ENCODE measurements at places on chromosomes 7 and 10. TPM values are rescaled to one million over a fixed set of nuclear protein-coding genes. Genes with fewer than 3 reads are reported as not detected.

The TMEM229A gene
- total RNA-seq = not detected

The GPR85 gene
- total RNA-seq = 0.29 TPM

The CTAGE8 gene
- total RNA-seq = 0.48 TPM

The GATA3 gene
- 36.4 TPM for total RNA-seq

The SPDYE16 gene
- total RNA-seq = 0.73 TPM

The SERPINE1 gene
- 7.4 TPM for total RNA-seq

The TMEM270 gene
- total RNA-seq = not detected

The RSU1 gene
- total RNA-seq = 63.6 TPM

The OR2A42 gene
- 0.15 TPM for total RNA-seq

The UBTD1 gene
- 9.9 TPM for total RNA-seq

The AMZ1 gene
- total RNA-seq = 0.16 TPM

The ADAP1 gene
- total RNA-seq = 7.5 TPM

The SLC13A1 gene
- not detected for total RNA-seq

The MPLKIP gene
- 50.1 TPM for total RNA-seq

DNA sequence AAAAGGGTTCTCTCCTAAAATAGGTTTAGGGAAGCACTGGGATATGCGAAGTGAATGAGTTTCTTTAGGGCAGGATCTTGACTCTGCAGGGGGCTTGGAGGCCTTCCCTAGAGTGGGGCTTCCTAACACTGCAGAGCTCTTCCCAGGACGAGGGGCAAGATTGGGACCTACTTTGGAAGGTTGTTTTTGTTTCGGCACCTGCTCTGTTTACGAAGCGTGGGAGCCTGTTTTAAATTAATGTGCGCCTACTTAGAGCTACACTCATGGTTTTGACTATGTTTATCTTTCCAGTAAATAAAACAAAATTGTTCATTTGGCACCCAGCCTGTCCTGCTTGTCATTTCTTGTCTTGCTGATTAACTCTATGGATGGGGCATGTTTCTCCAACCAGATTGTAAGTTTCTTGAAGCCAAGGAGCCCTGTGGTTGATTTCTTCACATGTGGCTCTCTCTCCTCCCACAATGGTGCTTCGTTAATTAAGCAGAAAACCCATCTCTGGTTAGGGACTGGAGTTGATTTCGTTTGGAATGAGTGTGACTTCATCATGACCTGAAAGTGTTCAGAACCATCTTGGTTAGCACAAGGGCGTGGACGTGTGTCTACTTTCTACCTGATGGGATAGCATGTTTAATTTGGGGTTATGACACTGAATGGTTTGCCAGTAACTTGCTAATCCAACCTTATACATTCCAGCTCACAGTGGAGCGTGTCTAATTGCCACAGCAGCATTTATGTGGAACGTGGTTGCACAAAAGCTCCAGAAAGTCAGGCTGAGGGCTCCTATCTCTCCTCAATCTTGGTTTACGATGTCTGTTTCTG, 98.1 kb downstream of the TCF7L2 start:
- no peak overlapping the region for H3K4me3 ChIP-seq
- no peak for DNase-seq
- peak overlapping the region; percentile 82 for H3K27ac ChIP-seq
- H3K4me1 ChIP-seq = peaks cover 3% of the 10 kb centered on the region

GRCh38 chr10:23325132-23325531, 19.5 kb downstream of the C10orf67 start:
- no peak overlapping the region for H3K4me3 ChIP-seq
- H3K27me3 ChIP-seq = no peaks in the 10 kb centered on the region
- no peaks in the 10 kb centered on the region for H3K4me1 ChIP-seq
- H3K36me3 ChIP-seq = no peaks in the 10 kb centered on the region
- no peak for DNase-seq
- no peak overlapping the region for H3K27ac ChIP-seq

GRCh38 chr7:2757904-2758672, 70.1 kb downstream of the AMZ1 start:
- no peak overlapping the region for H3K4me3 ChIP-seq
- no peaks in the 10 kb centered on the region for H3K36me3 ChIP-seq
- H3K27ac ChIP-seq = peak overlapping the region; percentile 87
- no peaks in the 10 kb centered on the region for H3K27me3 ChIP-seq
- H3K4me1 ChIP-seq = peaks cover 16% of the 10 kb centered on the region

- H3K36me3 ChIP-seq = no peaks in the 10 kb centered on the region
- H3K4me1 ChIP-seq = peaks cover 8% of the 10 kb centered on the region
- no peak for DNase-seq
- no peak overlapping the region for H3K4me3 ChIP-seq
- H3K27ac ChIP-seq = no peak overlapping the region
- no peaks in the 10 kb centered on the region for H3K27me3 ChIP-seq
These were observed 21.9 kb upstream of the ECHDC3 start for GRCh38 chr10:11720260-11720741.

GRCh38 chr10:47299611-47300428, at the start of gene GDF10:
Gene GDF10, plus strand, starts transcription at chr10:47300197. Its CDS starts 455 bp downstream, at chr10:47300652.
- DNase-seq = no peak
- peak within 1 kb of the TSS; percentile 23 for H3K27ac ChIP-seq
- peaks cover 31% of the 10 kb centered on the region for H3K27me3 ChIP-seq
- peak within 1 kb of the TSS; percentile 55 for H3K4me3 ChIP-seq
- no peaks in the 10 kb centered on the region for H3K4me1 ChIP-seq
- H3K36me3 ChIP-seq = no peaks in the 10 kb centered on the region

- H3K4me3 ChIP-seq = no peak overlapping the region
- H3K4me1 ChIP-seq = no peaks in the 10 kb centered on the region
- H3K36me3 ChIP-seq = no peaks in the 10 kb centered on the region
- no peak for DNase-seq
- H3K27ac ChIP-seq = no peak overlapping the region
These were observed 256.9 kb downstream of the MDFIC start for GRCh38 chr7:115178835-115179234.

DNA sequence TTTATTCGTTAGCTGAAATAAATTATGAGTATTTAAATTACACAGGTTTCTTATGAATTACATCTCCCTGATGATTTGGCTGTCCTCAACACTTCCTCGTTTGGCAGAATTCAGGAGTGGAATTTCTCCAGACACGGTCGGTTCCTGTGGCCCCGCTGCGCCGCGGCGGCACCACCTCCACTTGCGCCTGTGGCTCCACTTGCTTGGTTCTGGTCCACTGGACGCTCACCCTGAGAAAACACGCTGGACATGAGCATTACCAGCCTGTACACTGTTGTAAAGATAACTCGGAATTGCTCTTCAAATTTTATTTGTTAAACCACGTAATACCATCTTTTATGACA, 85.3 kb downstream of the ZNF33B start:
- peak overlapping the region; percentile 61 for H3K4me3 ChIP-seq
- H3K36me3 ChIP-seq = no peaks in the 10 kb centered on the region
- peak overlapping the region; percentile 87 for H3K27ac ChIP-seq
- DNase-seq = no peak
- H3K27me3 ChIP-seq = no peaks in the 10 kb centered on the region
- H3K4me1 ChIP-seq = no peaks in the 10 kb centered on the region

GRCh38 chr7:75813084-75813483, 522 bp downstream of the CCL24 start:
- no peak for DNase-seq
- H3K36me3 ChIP-seq = no peaks in the 10 kb centered on the region
- no peak overlapping the region for H3K4me3 ChIP-seq
- H3K4me1 ChIP-seq = no peaks in the 10 kb centered on the region
- no peaks in the 10 kb centered on the region for H3K27me3 ChIP-seq

DNA sequence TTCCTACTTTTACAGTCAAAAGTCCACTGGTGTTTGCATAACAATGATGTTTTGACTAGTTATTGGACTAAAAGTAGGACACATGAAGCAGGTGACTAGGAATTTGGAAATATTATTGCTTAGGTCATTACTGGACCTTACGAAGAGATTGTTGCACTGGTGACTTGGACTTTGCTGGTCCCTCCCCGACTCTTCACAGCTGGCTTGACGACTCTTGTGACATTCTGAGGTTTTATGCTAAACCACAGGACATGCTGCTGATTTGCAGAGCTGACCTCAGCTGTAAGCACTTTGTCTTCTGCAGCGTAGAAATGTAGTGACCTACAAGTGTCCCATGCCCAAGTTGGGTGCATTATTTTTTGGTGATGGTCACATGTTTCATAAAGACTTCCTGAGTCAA, 21.9 kb downstream of the PCBD1 start:
- peak overlapping the region; percentile 59 for H3K27ac ChIP-seq
- no peak overlapping the region for H3K4me3 ChIP-seq
- no peaks in the 10 kb centered on the region for H3K4me1 ChIP-seq
- no peaks in the 10 kb centered on the region for H3K36me3 ChIP-seq

DNA sequence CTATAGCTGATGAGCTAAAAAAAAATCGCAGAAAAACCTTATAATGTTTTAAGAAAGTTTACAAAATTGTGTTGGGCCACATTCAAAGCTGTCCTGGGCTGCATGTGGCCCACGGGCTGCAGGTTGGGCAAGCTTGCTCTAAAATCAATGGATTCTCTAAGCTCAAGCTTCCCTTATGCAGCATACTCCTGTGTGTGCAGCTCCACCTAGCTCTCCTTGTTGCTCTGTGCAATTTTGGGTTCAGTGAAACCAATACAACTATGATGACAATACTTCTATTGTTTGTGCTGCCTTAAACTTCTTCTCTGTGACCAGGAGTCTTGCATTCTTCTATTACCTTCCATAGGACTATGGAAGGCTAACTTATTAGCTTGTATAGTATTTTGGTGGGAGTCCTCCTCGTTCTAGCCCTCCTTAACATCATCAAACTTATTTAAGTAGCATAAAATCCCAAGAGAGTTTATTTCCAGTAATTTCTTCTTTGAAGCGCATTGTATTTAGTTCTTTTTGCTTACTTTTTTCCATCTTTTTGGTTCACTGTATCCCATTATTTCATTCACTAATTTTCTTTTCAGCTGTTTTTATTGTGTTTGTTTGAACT, 170.9 kb upstream of the SMIM30 start:
- no peak overlapping the region for H3K4me3 ChIP-seq
- no peaks in the 10 kb centered on the region for H3K36me3 ChIP-seq
- H3K4me1 ChIP-seq = no peaks in the 10 kb centered on the region
- DNase-seq = no peak
- H3K27me3 ChIP-seq = no peaks in the 10 kb centered on the region
- no peak overlapping the region for H3K27ac ChIP-seq

GRCh38 chr7:135976312-135977006, 700 bp downstream of the MTPN start:
- H3K4me1 ChIP-seq = no peaks in the 10 kb centered on the region
- peak overlapping the region; percentile 94 for H3K27ac ChIP-seq
- no peaks in the 10 kb centered on the region for H3K27me3 ChIP-seq
- peak overlapping the region; percentile 95 for H3K4me3 ChIP-seq
- H3K36me3 ChIP-seq = no peaks in the 10 kb centered on the region
- no peak for DNase-seq

GRCh38 chr10:62079885-62080559, 178.5 kb downstream of the ARID5B start:
- H3K4me1 ChIP-seq = peaks cover 57% of the 10 kb centered on the region
- no peak for DNase-seq
- peak overlapping the region; percentile 88 for H3K27ac ChIP-seq
- H3K27me3 ChIP-seq = no peaks in the 10 kb centered on the region

DNA sequence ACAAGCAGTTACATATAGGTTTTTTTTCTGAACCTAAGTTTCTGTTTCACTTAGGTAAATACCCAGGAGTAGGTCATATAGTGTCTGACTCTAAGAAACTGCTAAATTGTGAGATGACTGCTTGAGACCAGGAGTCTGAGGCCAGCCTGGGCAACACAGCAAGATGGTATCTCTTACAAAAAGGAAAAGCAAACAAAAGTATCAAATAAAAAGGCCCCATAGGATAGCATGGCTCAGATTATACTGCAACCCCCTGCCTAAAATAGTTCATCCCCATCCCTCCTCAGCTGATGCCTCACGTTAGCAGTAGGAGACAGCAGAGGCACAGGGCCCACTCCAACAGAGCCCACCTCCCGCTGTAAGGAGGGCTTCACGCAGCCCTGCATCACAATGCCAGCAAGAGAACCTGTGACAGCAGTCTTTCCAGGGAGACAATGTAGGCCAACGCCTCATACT, 90.3 kb downstream of the SRPK2 start:
- H3K36me3 ChIP-seq = no peaks in the 10 kb centered on the region
- no peaks in the 10 kb centered on the region for H3K4me1 ChIP-seq
- H3K4me3 ChIP-seq = no peak overlapping the region
- H3K27me3 ChIP-seq = no peaks in the 10 kb centered on the region
- DNase-seq = no peak
- H3K27ac ChIP-seq = no peak overlapping the region

DNA sequence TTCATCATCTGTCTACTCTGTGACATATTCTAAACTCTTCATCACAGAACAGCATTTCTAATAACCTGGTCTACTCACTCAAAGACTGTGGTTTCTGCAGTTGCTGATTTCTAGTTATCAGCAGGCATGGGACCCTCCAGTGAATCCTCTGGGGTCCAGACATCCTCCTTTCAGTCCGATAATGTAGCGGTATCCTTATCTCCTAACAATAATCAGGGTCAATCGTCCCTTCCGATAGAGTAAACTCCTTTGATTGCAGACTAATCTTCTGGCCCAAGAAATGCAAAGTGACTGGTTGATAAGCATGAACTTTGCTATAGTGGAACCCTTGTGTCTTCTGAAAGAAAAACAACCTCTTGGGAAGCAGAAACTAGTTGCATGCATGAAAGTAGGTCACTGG, 1209.8 kb upstream of the CELF2 start:
- H3K27ac ChIP-seq = no peak overlapping the region
- H3K4me3 ChIP-seq = no peak overlapping the region
- no peaks in the 10 kb centered on the region for H3K4me1 ChIP-seq
- no peaks in the 10 kb centered on the region for H3K27me3 ChIP-seq

DNA sequence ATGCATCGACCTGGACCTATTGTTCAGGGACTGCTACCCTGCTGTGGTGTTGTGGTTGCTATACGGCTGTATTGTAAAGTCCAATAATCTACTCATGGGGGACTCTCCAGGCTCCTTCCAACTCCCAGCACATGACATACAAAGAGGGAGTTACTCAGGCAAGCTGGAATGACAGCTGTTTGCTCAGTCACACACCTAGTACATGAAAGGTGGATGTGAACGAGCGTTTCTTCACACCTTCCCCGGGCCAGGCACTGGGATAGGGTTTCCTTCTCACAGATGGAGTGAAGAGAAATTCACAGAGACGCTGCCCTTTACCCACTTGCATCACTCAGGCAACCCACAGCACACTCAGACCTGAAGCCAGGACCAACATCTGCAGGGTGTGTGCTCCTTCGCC, 215.7 kb downstream of the TNS3 start:
- H3K36me3 ChIP-seq = no peaks in the 10 kb centered on the region
- no peak overlapping the region for H3K4me3 ChIP-seq
- no peaks in the 10 kb centered on the region for H3K4me1 ChIP-seq
- no peak overlapping the region for H3K27ac ChIP-seq
